ENCODE measurements at places on chromosomes 11 and 22.

DNA sequence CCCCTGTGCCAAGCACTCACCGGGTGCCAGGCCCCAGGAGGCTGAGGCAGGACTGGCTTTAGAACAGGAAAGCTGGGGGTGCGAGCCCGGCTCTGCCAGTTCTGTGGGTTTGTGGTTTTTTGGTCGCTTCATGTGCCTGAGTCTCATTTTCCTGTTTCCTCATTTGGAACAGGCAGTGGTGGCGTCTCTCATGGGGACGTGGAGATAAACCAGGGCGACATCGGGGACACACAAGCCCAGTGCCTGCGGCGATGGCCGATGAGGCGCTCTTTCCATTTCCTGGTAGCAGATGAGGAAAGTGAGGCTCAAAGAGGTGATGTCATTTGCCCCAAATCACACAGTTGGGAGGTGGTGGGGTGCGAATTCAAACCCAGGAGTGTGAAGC is 20.8 kb upstream of the CHKA start:
- DNase-seq, result peak; percentile 16

- DNase-seq, result no peak
Observed at GRCh38 chr11:7577291-7578190, 63.7 kb downstream of the PPFIBP2 start.

DNA sequence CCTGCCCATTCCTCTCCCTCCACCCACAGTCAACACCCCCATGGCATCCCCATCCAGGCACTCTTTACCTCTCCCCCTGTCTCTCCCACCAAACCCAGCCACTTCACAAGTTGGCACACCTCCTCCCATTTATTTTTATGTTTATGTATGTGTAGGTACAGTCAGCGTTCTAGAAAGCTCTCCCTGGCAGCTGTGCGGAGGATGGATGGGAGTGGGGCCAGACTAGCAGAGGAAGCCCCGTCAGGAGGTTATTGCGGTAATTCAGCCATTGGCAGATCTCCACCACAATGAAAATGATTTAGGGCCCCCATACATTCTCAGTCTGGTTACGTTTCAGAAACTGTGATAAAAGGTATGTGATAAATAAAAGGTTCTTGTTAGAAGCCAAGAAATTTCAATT is 51.3 kb downstream of the BTG4 start:
- no peak for DNase-seq

DNA sequence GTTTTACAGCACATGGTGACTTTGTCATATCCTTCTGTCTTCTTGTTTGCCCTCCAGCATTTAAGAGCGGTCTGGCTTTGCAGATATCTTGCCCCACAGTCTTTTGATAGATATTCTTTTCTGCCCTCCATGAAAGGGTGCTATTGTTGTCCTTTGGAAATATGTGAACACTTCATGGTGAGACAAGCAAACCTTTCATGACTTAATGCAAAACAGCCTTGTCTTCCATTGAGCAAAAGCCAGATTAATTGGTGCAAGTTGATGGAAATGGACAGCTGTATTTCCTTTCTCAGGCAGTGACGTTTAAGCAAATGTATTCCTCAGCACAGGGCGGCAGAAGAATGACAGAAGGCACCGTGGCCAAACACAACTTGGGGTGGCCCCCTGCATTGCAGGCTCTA is 4.4 kb downstream of the DCPS start:
- no peak for DNase-seq

DNA sequence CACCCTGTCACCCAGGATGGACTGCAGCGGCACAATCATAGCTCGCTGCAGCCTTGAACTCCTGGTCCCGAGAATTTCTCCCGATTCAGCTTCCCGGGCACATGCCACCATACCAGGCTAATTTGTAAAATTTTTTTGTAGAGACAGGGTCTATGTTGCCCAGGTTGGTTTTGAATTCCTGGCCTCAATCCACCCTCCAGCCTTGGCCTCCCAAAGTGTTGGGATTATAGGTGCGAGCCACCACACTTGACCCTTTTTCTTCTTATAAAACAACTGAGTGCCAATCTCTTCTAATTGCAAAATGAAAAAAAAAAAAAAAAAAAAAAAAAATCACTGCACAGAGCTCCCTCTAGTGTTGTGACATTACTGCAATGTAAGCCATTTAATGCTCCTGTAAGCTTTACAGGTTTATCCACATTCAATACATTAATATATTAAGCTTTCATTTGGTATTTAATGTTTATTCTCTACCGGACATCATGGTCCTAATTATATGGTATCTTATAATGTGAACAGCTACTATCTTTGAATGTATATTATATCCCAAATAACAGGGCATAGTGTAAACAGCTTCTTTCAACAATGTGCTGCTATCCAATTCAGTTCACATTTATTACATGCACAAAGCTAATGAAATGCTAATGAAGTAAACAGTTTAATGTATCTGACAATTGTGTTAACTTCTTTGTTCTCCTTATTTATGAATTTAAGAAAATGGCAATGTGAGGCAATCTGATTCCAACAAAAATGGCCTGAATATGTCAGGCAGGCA is 44.6 kb downstream of the COPB1 start:
- DNase-seq, result no peak

GRCh38 chr11:12680246-12680939 is 6.2 kb downstream of the TEAD1 start:
- no peak for DNase-seq

DNA sequence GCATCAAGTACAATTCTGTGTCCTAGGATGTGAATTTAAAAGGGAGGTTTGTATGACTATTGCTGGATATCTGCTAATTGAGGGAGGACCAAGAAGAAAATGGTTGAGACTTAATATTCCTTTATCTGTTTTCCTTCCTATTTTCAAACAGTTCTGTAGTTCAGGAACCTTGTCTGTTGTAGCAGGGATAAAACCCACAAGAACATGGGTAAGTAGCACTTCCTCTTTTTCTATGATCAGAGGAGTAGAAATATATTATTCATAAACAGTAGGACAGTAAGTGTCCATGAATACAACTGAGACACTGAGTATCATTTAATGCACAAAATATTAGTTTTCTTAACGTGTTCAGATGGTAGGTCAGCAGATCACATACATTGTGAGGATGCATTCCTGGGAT is 7.6 kb downstream of the MS4A3 start:
- DNase-seq, result no peak

- DNase-seq, result no peak
Observed at GRCh38 chr22:26241361-26241760, 72.1 kb downstream of the SEZ6L start.

- no peak for DNase-seq
Observed at GRCh38 chr11:67504005-67504949, 886 bp downstream of the PITPNM1 start.

- DNase-seq, result no peak
Observed at GRCh38 chr11:6979365-6979764, 40.8 kb downstream of the ZNF214 start.

DNA sequence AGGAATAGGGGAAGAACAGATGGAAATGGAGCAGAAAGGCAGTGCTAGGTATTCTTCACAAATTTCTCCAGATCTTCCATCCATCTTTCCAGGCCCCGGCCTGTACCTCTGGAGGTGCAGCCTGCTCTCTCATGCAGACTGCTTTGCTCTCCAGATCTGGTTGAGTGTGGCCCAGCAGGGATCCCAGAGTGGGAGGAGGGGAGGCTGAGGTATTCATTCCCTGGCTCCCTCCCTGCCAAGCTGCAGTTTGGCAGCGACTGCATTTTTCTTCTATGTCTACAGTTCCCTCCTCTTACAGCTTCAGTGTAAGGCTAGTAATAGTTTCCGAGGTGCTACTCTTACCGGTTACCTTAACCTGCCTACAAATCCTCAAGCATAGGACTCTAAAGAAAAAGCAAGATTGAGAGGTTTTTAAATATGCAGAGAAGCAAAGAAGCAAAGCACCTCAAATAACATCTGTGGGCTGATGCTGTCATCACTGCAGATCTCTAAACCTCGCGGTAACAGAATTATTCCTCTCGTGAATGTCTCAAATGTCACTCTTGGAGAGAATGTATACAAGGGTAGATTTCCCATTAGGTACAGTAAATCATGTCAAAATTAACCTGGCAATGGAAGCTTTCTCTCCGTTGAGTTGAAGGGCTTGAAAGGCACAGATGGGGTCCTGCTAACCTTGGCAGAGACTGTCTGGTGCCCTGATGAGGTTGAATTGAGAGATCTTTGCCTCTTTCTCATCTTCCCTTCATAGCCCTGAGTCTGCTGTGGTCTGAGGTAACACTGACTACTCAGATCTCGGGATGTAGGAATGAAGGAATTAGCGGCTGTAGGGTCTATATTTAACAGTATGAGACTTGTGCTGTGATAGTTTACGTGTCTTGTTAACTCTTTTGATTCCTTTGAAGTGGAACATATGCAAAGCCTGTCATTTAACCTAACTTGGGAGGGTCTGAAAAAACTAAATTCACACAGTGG is 297.9 kb upstream of the C11orf87 start:
- no peak for DNase-seq

Measured in stimulated activated CD8-positive, alpha-beta memory T cell treated with anti-CD3 and anti-CD28 coated beads, Interleukin-4, amount 100 ng/mL, for 1 hour (primary cell).